ENCODE measurements at places on chromosomes 7 and 10.

DNA sequence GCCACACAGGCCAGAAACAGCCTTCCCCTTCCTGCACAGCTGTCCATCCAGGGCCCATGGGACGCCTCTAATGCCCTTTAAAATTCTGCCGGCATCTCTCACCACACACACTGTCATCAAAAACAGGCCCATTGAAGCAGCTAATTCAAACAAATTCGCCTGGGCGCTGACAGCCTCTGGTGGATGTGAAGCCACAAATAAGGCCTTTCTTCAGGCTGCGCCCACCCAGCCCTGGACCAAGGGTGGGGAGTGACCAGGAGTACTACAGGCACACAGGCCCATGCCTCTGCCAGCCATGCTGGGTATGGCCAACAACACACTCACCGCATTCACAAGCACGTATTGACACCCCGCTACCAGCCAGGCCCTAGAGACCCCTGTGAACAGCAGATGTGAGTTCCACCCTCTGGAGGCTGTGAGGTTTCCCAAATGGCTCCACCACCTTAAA, 54.6 kb downstream of the SLIT1 start:
- DNase-seq, result no peak

DNA sequence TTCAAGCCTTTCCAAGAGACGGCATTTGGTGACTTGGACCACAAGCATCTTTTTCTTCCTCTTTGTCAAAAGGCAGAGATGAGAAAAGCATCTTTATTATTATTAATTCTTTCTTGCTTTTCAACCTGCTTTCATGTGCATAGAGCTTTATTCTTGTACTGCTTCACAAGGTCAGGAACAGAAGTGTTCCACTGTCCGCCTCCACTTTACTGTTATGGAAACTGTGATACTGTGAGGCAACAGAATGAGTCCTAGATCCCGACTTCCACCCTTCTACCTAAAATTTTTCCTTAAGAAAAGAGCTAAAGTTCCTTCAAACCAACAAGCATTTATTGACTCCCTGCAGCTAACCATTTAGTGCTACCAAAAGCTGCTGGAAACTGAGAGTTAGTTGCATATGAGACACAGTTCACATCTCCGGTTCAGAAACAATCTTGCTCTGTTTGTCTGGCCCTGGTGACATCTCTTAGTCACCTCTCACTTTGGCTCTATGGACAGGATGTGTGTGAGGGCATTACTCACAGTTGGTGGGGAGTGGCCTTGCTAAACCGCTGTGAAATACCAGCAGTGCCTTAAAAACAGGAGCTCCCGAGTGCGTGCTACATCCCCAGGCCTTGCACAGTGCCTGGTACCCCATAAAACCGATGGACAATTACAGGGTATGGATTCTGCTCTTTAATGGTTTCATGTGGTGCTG, 77.1 kb upstream of the TRIL start:
- DNase-seq, result no peak

GRCh38 chr7:94022550-94022949, 18.4 kb upstream of the BET1 start:
- no peak for DNase-seq

- no peak for DNase-seq
Observed at GRCh38 chr7:39667341-39667923, 44.1 kb downstream of the RALA start.

DNA sequence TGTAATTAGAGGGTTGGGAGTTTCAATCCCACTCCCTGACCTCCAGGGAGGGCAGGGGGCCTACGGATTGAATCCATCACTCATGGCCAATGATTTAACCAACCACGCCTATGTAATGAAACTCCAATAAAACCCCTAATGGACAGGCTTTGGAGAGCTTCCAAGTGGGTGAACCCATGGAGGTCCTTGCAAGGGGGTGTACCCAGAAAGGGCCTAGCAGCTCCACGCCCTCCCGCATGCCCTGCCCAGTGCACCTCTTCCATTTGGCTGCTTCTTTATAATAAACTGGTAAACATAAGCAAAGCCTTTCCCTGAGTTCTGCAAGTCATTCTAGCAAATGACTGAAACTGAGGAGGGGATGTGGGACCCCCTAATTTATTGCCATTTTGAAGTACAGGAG, 280.1 kb downstream of the FRMD4A start:
- no peak for DNase-seq

- no peak for DNase-seq
Observed at GRCh38 chr7:75951506-75951905, 36.6 kb downstream of the POR start.

DNA sequence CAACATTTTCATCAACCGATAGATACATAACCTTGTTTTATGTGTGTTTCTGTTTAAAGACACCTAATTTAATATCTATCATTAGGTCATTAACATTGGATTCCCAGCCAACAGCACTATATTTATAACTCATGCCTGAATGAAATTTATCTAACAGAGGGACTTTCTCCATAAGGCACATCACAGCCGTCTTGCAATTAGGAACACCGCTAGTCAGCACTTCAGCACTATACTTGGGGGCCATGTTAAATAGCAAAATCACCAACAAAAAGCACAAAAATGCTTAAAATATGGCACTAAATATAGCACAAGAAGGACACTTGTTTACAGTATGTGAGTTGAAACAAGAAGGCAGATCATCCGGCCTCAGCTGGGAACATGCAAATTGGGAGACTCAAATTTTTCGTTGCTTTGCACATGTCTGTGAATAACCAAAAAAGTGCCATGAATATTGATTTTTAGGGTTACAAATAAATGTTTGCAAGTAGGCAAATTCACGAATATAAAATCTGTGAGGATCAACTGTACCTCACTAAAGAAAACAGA, 51.0 kb downstream of the TLL2 start:
- DNase-seq, result no peak

DNA sequence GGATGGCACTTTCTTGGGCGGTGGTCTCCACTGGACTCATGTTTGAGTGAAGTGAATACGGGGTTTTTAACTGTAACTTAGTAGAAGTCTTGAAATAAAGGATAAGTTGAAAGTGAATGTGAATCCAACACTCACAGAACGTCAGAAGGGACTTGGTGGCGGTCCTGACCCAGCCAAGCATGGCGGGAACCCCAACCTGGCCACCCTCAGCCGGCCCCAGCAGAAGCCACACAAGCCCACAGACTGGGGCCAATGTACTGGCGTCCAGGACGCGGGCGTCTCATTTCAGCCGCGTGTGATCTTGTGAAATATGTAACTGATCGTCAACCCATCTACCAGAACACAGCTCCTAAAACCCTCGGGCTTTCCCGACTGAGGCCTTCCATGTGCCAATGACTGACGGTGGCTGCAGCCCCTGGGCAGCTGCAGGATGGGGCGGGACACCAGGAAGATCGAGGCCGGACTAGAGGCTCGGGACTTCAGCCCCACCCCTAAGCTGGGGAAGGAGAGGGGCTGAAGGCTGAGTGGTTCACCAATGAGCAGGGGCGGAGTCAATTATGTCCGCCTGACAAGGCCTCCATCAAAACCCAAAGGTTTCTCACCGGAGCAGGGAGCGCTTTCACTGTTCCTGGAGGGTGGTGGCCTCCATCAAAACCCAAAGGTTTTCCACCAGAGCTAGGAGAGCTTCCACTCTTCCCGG, 161.5 kb downstream of the MAD1L1 start:
- no peak for DNase-seq

Measured in activated gamma-delta T cell (primary cell).